Activated CD8-positive, alpha-beta memory T cell treated with anti-CD3 and anti-CD28 coated beads for 4 hours (primary cell): ENCODE measurements at places on chromosomes 6 and 20.

DNA sequence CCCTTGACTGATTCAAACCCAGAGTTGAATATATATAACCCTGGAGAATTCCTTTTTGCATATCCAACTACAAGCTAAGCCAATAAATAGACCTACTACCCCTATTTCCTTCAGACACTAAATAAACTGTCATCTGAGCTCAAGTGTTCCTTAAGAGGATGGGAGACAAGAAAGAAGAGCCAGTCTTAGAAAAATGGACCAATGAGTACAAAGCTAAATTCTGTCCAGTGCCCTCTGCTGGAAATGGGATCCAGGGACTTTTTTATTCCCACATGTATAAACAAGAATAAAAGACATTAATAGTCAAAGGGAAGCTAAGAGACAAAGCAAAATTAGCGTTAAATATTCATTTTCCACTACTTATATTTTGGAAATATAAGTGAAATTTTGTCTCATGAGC is 4.8 kb downstream of the PPP1R10 start:
- no peak for DNase-seq

GRCh38 chr6:6730831-6731230 is 142.3 kb downstream of the LY86 start:
- no peak for DNase-seq

GRCh38 chr20:5741089-5741488 is 9.1 kb upstream of the SHLD1 start:
- no peak for DNase-seq

GRCh38 chr6:142943711-142944123 is 1.3 kb downstream of the HIVEP2 start:
- DNase-seq = no peak

DNA sequence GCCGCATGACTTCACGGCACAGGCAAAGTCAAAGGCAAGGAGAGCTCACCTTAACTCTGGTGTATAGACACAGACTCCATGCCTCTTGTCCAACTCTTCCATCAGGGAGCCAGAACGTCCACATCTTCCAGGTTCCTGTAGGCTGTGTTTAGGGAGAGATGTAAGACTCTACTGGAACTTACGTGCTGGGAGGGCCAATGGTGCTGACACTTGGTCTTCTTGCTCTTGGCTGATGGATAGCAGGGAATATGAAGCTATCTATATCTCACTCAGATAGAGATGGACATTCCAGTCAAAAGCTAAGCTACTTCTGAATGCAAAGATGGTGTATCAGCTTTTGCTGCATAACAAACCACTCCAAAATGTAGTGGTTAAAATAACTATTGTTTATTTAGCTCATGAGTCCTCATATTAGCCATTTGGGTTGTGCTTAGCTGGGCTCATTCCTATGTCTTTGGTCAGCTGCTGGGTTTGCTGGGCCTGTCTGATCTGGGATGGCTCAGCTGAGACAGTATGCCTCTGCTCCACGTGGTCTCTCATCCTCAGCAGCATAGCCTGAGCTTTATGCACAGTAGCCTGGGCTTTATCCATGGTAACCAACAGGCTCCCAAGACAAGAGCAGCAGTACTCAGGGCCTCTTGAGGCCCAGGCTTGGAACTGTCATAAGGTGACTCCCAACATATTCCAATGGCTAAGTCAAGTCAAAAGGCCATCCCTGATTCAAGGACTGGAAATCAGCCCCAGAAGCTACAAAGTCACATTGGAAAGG is 111.6 kb downstream of the SNX5 start:
- no peak for DNase-seq

- DNase-seq = no peak
Measured at GRCh38 chr6:124901084-124901483, 61.2 kb upstream of the RNF217 start.

DNA sequence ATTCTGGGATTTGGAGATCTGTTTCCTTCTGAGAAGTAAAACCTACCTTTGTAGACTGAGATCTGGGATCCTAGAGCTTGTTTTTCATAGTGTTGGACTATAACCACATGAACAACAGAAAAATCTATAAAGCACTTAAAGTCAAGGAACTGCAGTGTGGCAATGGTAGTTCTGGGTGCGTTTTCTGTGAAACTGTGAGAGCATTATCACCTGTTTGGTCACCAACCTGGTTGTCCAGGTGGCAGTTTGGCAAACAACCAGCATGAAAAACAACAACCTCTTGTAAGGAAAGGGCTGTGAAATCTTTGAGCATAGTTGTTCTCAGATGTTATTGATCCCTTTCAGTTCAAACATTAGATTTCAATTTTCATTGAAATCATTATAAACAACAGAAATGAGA is 215.8 kb upstream of the CITED2 start:
- no peak for DNase-seq

GRCh38 chr6:105015482-105015881 is 58.6 kb downstream of the LIN28B start:
- DNase-seq = no peak

- DNase-seq = no peak
Measured at GRCh38 chr6:168165373-168165772, 86.4 kb upstream of the FRMD1 start.
